T-helper 17 cell (primary cell): ENCODE measurements at places on chromosomes 7 and 10. TPM values are rescaled to one million over a fixed set of nuclear protein-coding genes. Genes with fewer than 3 reads are reported as not detected.

GRCh38 chr7:83956104-83956503, 238.5 kb downstream of the SEMA3A start:
- DNase-seq, result no peak

- DNase-seq, result no peak
Observed at GRCh38 chr7:157814931-157815705, 478.3 kb downstream of the DNAJB6 start.

- no peak for DNase-seq
Observed at GRCh38 chr7:156504687-156505545, 135.7 kb upstream of the RNF32 start.

GRCh38 chr10:103262229-103262628, 14.7 kb upstream of the INA start:
- DNase-seq, result no peak

GRCh38 chr7:53340220-53340619, 304.8 kb downstream of the POM121L12 start:
- DNase-seq, result no peak

GRCh38 chr7:22662036-22662435, 65.0 kb upstream of the IL6 start:
- no peak for DNase-seq

DNA sequence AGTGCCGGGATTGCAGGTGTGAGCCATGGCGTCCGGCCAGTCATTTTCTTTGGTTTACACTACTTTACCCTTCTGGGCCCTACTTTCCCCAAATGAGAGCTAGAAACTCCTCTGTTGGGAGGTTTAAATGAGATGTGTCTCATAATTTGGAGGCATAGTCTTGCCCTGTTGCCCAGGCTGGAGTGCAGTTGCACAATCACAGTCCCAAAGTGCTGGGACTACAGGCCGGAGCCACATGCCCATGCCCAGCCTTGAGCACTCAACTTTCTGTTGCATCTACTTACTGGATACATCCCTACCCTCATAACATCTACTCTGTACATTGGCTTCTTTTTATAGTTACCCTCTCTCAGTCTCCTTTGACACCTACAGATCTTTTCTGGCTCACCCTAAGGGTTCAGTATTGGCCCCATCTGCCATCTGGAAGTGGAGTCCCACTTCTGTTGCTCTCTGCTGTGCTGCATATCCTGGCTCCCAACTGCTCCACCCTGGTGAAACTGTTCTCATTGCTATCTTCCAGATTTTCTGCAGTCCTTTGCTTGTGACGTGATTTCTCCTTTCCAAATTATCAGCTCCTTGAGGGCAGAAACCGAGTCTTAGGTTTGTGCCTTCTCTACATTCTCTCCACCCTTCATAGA, 8.4 kb downstream of the EIF4H start:
- DNase-seq, result no peak

GRCh38 chr10:18140957-18141845, 977 bp downstream of the CACNB2 start:
- no peak for DNase-seq

DNA sequence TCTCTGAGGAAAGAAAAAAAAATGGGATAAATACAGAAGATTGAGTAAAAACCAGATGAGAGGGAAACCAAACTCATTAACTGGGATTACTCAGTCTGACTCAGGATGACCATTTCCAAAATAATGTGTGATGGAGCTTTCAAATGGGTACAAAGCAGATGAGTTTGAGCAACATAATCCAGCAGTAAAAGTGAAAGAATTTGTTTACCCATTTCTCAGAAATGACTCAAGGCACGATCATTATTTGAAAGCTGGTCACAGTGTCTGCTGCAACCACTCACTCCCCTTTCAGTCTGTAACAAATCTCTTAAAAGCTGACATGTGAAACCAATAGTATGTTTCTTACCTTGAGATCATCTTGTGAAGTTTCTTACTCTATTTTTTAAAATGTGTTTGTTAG, 104.7 kb upstream of the KLF14 start:
- DNase-seq, result no peak

- DNase-seq, result no peak
Observed at GRCh38 chr7:32257621-32258020, 187.4 kb upstream of the PDE1C start.

GRCh38 chr7:45971661-45972175, 50.6 kb upstream of the IGFBP3 start:
- no peak for DNase-seq

DNA sequence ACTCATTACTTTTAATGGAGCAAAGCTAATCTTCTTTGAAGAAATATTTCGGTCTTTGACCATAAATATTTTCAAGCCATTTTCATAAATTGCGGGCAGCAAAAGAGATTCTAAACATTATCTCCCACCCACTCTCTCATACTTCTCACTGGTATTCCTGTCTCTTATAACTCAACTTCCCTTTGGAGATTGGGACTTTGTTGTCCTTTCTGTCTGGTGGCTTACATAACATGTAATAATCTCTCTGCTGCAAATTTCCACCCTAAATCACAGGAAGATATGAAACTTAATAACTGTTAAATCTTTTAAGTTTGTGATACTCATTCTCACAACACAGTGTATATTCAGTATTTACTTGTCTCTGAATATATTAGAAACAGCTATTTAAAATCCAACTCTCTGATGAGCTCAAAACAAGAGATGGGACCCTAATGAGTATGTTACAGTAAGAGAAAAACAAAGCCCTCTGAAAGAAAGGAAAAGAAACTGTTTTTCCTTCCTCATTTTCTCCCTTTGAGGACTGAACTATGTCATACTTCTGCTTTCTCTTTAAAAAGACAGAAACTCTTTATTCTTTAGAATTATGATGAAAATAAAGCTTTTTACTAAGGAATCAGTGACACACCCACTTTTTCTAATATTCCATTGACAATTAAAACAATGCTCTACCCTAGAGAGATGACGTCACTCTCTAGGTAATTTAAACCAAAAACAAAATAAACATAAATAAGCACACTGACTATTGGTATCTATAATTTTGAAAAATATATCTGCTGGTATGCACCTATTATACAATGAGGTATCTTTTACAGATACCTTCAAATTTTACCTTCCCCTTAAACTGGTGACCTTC, 14.7 kb downstream of the CALCR start:
- no peak for DNase-seq

- DNase-seq, result no peak
Observed at GRCh38 chr7:84043661-84044191, 150.9 kb downstream of the SEMA3A start.

DNA sequence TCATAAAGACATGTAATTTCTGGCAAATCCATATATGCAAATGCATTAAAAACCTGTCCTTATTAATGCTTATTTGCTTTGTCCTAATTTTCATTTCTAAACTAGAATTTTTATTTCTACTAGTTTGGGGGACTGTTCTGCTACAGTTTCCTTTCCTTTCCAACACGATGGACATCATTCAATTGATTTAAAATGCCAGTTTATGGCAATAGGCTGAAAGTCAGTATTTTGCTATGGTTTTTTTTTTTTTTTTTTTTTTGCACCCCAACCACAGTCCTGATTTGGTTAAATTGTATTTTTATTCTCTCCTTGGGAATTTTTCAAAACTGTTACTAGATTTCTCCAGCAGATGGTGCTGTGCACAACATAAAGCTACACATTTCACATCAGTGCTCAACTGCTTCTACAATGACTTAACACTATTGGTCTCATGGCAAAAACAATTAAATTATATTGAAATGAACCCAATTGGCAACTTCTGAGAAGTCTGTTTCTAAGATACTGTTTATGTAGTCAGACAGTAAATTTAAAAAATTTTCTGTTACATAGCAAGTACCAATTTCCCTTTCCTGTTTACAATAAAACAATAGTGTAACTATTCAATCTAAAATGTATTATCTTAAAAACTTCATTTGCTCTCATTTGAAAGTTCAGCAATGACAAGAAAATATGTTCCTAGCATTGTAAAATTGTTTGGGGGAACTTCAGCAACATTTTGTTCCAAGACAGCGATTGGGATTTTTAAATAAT, 193.8 kb upstream of the CCDC6 start:
- no peak for DNase-seq

DNA sequence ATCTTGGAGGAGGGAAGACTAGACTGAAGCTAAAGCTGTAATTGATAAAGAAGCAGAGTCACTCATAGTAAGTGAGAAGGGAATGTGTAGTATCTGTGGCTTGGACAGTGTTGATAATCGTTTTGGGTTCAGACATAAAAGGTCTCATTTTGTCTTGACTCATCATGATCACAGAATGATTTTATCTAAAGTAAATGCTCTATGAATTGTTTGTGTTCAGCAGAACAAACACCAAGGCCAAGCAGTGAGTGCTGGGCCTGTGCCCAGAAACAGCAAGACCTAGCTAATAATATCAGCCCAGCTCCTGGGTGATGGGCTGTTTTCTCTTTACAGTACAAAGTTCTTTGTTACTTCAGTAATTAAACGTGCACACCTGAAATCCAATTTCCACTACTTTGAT, 26.7 kb upstream of the CD36 start:
- no peak for DNase-seq

GRCh38 chr10:124736491-124737136, 7.6 kb downstream of the FAM53B start:
- no peak for DNase-seq

DNA sequence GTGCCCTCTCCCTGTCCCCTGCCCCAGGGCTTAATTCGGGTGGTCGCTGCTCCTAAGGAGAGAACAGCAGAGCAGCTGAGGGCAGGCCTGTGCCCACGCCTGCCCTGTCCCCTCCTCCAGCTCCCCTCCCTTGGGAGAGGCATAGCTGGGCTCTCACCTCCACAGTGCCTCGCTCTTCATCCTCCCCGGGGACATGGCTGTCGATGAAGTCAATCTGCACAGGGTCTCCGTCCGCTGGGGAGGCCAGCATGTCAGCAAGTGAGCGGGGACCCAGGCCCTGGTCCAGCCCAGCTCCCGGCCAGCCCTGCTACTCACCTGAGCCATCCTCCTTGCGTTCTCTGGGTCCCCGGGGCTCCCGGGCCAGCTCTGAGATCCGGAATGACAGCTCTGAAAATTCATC, 3.8 kb upstream of the SAP25 start:
- DNase-seq, result no peak

DNA sequence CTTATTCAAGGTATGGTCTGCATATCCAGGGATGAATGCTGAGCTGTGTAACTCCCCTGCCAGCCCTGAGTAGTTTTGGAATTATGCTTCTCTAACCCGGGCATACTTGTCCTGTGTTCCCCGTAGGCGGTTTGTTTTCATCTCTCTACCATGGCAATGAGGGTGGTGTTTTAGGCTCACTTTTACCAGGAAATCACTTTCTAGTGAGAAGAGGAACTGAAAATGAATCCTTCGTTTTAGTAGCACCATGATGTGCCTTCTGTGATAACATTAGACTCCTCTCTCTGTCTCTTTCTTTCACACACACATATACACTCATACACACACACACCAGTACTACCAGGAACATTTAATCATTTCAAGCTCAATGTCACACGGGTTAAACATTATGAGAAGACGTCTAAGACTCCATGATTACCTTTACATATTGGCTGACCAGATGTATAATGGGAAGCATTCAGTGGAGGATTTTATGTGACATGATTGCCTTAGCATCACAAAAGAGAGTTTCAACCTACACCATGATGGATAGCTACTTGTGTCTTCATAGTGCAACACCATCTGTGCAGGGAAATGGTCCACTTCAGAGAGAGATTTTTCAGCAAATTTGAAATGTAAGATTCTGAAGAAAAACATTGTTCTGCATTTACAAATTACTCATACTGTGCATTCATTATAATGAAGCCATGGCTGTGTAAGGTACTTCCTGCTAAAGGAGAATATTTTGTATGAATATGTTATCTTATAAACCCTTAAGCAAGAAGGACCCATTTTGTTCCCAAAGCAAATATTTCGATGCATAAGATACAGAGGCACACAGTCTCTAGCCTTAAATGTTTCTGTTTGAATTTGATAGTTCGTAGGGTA, 31.0 kb upstream of the PFKP start:
- DNase-seq, result no peak

- no peak for DNase-seq
Observed at GRCh38 chr7:113562242-113562641, 356.6 kb downstream of the PPP1R3A start.

- no peak for DNase-seq
Observed at GRCh38 chr10:103669243-103669929, 175.9 kb downstream of the NEURL1 start.

DNA sequence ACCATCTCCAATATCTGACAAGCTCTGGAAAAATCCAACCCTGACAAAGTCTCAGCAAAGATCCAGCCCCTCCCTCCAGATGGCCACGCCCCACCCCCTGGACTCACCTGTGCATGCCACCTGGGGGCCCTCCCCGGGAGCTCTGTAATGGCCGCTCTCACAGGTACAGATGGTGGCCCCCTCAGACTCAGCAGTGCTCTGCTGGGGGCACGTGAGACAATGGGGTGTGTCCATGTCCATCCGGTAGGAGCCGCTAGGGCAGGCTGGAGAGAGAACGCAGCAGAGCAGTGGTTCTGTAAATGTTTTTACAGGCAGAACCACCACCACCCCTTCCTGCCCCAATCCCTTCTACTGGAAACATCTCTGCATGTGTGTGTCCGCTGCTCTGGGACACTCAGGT, 9.5 kb downstream of the EPHA1 start:
- DNase-seq, result no peak

Gene AP5Z1
- 87.6 TPM for total RNA-seq

Gene DGKB
- total RNA-seq, result not detected

Gene ARPC1B
- total RNA-seq, result 185 TPM

Gene KCNMA1
- not detected for total RNA-seq

Gene SH2D4B
- total RNA-seq, result 0.18 TPM

Gene GIMAP2
- total RNA-seq, result 53.7 TPM

Gene SFRP4
- total RNA-seq, result not detected

Gene ARHGEF35
- 2.2 TPM for total RNA-seq

Gene AKR1C3
- total RNA-seq, result 0.60 TPM
